Stimulated activated effector memory CD8-positive, alpha-beta T cell treated with anti-CD3 and anti-CD28 coated beads, Interleukin-12 subunit alpha, Interleukin-12 subunit beta, amount 100 ng/mL, for 72 hours (primary cell): ENCODE measurements at places on chromosomes 6 and 20.

DNA sequence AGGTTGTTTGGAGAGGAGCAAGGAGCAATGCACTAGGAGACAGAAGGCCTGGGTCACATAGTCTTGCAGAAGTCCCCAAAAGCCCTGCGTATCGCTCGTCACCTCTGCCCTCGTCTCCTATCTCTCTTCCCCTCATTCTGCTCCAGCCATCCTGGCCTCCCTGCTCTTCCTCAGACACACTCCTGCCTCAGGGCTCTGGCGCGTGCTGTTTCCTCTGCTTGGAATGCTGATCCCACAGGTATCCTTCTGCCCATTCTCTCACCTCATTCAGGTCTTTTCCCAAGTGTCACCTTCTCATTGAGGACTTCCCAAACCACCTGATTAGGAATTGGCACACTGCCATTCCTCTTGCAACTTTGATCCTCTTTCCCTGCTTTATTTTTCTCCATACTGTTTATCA is 9.0 kb upstream of the SLC2A10 start:
- DNase-seq = no peak

DNA sequence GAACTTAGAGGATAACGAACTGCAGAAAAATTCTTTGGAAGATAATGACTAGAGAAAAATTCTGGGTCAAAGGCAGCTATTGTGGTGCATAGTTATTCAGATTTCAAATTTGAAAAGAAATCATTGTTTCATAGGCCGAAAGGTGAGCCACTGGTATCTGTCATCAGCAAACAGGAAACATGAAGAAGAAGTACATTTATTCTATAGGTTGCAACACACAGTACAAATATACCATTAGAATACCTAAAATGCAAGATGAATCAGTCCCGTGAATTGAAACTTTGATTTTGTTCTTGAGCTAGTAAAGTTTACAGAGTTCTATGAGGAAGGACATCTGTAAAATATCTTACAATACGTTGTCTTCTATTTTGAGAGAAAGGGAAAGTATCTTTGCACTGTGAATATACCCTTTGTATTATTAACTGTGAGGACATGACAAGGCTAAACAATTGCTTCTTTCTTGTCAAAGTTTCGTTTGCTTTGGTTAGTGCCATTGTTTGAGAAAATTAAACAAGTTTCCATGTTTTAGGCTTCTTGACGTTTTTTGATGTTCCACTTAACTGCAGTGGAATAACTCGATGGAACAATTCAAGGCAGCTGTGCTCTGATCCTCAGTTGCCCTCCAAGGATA is 84.7 kb downstream of the HDGFL1 start:
- DNase-seq = no peak

- no peak for DNase-seq
Observed at GRCh38 chr6:42175860-42176259, 2.7 kb downstream of the GUCA1A start.

GRCh38 chr20:61464307-61465303 is 212.5 kb downstream of the CDH4 start:
- no peak for DNase-seq

DNA sequence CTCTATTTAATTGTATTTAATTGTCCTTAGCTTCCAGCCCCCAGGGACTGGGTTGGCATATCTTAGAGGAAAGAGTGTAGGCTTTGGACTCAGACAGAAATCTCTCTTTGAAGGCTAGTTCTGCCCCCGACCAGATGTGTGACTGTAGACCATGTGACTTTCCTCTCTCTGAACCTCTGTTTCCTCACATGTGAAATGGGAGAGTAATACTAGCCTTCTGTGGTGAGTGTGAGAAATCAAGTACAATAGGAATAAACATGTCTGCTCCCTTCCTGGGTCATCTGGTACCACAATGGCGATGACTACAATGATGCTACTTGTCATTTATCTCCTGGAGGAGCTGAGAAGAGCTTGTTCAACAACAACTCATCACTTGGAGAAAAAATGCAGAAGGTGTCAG is 179.9 kb downstream of the LRFN2 start:
- DNase-seq = no peak

- DNase-seq = no peak
Observed at GRCh38 chr20:50546729-50547314, 36.6 kb downstream of the PTPN1 start.

DNA sequence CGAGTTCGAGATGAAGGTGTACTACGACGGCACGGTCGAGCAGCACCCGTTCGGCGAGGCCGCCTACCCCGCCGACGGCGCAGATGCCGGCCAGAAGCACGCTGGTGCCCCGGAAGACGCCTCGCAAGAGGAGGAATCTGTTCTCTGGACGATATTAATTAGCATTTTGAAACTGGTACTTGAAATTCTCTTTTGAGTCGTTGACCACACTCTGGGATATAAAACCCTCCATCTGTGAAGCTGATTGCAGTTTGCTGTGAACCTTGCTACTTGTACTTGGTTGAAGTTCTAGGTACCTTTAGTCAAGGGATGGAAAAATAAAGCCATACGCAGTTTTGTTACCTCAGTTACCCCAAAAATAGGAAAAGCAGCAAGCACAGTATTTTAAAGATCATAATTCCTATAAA is 917 bp downstream of the C6orf120 start:
- no peak for DNase-seq

DNA sequence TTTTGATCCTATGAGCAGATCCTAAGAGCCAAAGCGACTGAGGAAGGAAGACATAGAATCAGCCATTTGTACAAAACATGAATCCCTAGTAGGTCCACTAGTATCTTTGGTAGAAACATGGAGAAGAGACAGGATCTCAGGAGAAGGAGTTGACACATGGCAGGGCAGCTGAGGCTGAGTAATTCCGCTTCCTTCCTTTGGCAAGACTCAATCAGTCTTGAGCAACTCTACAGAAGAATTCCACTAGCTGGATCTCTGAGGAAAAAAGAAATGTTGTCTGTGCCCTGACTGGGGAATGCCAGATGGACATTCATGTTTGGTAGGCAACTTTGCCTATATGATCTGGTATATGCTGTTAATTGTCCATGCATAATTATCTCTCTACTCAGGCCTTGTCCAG is 35.3 kb downstream of the ESR1 start:
- no peak for DNase-seq

DNA sequence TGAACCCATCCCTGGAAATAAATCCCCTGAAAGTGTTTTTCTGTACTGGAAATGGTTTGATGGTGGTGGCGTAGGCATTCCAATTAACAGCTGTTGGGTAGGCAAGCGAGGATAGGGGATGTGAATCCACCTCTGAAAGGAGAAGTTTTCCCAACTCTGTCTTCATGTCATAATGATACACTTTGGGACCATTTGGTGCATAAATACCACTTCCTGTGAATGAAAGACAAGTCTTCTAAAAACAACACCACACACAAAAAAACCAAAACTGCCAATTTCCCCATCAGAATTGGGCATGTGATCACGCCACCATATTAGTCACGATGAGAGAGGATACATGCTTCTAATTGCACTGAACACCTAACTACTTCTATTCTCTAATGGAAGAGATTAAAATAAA is 6.4 kb downstream of the VNN2 start:
- DNase-seq = no peak

DNA sequence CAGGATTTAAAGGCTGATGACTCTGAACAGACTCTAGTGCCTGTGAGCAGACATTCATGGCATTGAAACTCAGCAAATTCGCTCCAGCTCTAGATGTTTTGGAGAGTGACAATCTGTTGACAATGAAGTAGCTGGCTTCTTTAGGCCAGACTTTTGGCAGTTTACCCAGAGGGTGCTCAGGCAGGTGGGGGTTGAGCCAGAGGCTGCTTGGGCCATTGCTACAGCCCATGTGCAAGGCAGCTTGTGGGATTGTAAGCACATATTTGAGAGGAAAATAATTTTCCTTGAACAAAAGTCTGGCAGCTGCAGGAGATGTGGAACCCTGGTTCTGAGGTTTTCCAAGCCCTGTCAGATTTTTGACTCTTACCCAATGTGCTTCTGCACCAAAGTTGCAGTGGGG is 311.6 kb downstream of the CDC5L start:
- no peak for DNase-seq

- no peak for DNase-seq
Observed at GRCh38 chr6:104527311-104527710, 332.4 kb downstream of the HACE1 start.

GRCh38 chr20:51312480-51312783 is 230.1 kb downstream of the NFATC2 start:
- DNase-seq = no peak

DNA sequence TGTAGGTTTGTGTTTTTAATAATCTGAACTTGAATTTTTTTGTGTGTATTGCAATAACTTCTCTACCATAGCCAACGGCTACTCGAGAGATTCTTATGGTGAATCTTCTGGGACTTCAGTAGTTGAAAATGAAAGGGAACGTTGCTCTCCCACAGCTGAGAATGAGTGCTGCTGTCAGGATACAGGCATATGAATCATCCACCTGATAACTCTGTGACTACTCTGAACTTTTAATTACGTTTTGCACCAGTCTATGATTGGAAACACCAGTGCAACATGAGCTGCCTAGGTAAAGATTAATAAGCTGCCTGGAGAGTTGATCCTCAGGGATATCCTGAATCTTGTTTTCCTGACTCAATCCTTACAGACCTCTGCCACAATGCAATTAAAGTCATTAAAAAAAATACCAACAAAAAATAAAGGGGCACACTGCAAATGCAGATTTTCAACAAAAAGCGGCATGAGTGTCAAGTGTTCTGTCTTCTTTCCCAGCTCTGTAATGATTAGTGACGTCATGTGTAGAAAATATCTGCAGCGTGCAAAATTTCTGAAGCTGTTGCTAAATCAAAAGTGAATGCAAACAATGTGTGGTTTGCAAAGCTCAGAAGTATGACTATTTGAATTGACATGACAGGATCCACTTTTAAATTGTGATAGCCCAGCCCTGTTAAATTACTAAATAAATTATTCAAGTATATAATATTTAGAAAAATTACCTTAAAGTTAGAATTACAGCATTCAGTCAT is 432.2 kb downstream of the HTR1B start:
- no peak for DNase-seq
